Urothelium cell line (cell line): ENCODE measurements at places on chromosomes 2 and 18.

- DNase-seq: no peak
Observed at GRCh38 chr2:129751409-129751808, 228.1 kb upstream of the RAB6C start.

GRCh38 chr2:31078579-31079105 lies 59.6 kb downstream of the GALNT14 start:
- no peak for DNase-seq

GRCh38 chr2:189204322-189204941 lies 24.9 kb upstream of the COL5A2 start:
- DNase-seq: peak; percentile 25

- DNase-seq: peak; percentile 62
Observed at GRCh38 chr2:30225131-30225762, 6.1 kb upstream of the LBH start.

GRCh38 chr2:64363848-64364247 lies 90.1 kb upstream of the LGALSL start:
- DNase-seq: no peak

DNA sequence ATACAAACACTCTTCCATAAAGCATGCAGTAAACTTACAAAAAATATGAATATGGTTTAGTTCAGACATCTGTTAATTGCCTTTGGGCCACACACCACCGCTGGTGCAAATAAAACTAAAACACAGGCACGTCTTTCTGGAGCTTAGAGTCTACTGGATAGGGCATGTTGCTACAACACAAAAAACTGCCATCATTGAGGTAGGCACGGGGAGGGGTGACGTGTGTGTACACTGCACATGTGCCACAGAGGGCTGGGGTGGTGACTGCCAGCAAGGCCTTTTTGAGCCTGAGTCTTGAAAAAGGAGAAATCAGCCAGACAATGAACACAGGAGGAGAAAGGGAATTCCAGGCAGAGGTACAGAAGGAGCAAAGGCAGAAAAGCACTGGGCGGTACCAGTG lies 5.1 kb downstream of the SERPINE2 start:
- no peak for DNase-seq

DNA sequence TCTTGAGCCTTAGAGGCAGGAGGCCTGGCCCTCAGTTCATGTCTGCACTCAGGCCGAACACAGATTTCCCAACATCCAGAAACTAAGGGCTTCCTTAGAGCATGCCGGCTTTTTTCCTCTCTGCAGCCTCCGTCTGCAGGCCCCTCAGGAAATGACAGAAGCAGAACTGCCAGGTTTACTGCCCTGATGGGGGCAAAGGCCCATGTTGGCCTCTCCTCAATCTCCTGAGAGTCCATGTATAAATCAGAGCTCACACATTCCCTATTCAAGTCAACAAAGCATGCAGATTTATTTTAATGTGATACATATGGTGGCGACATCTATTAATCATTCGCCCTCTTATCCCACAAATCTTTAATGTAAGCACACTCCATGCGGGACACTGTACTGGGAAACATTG lies 475.6 kb upstream of the HS6ST1 start:
- no peak for DNase-seq

DNA sequence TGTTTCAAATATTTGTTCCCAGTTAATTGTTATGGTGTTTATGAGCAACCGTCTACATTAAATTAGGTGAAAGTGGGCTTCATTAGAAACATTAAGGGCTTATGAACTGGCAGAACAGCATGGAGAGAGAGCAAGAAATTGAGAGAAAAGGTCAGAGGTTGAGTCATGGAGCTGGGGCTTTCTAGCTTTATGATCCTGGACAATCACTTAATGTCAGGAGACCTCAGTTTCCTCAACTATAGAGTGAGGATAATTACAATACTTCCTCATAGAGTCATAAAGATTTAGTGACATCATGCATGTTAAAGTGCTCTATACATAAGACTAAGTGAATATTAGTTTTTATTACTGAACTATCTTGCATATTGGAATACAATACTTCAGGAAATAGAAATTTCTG lies 83.9 kb downstream of the PLCL1 start:
- DNase-seq: no peak

DNA sequence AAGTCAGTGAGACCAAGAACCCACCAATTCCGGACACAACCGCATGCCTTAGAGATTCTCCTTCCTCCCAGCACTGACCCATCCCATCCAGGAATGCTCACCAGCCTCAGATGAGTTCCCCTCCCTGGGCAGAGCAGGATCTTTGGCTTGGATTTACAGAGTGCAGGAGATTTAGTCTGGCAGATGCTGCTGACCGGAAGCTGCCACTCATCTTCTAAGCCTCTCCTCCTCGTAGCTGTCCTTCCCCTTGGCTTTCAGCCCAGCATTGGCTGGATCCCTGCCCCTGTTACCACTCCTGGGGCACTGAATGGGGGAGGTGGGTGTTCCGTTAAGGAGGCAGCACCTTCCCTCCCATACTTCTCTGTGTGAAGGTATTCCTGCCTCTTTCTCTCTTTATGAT lies 53.2 kb downstream of the VWA3B start:
- DNase-seq: peak; percentile 39

DNA sequence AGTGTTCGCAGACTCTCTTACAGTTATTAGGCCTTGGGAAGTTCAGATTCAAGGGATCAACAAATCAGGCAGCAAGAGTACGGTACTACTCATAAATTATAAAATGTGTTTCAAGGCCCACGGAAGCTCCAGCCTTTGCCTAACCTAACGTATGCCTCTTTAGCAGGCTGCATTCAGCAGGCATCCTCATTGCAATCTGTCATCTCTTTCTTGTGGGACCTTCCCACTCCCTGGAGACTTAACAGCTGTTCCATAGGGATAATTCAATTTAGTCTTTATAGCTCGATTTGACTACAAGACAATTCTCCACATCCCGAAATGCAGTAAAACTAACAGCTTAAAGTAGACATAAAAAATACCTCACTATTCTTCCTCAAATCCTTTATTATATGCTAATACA lies 453.7 kb downstream of the CNTNAP5 start:
- DNase-seq: no peak

- no peak for DNase-seq
Observed at GRCh38 chr18:60246606-60247005, 126.0 kb downstream of the MC4R start.

- no peak for DNase-seq
Observed at GRCh38 chr18:65363911-65364632, 386.7 kb upstream of the CDH7 start.

DNA sequence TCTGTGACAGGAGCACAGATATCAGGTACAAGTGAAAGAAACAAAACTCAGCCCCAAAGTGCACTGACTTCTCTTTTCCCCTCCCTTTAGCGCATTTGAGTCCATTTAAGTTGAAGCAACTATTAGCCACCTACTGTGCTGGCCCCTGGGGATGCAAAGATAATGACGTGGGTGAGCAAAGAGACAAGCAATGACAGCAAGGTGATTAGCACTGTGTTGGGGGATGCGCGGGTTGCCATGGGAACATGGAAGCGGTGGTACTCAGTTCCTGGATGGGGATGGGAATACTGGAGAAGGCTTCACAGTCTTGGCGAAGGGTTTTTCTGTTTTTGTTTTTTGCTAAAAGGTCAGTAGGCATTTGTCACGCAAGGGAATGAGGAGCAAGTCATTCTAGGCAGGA lies 205.8 kb downstream of the LDLRAD4 start:
- no peak for DNase-seq

DNA sequence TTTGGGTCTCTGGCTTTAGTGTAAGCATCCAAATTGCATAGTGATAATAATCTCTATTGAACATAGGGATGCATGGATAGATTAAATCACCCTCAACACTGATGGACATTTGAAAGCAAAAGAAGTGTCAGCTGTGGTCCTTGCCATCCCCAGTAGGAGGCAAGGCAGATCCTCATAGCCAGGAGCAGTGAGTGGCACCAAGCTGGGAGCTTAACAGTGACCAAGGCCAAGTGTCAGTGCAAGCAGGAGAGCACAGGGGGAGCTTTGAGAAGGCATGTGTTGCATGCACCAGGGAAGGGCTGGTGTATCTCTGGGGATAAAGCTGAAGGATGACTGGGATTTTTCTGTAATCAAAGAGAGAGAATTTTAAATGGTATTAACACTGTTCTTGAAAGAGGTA lies 14.7 kb downstream of the SLC14A1 start:
- DNase-seq: no peak

- peak; percentile 17 for DNase-seq
Observed at GRCh38 chr2:172734711-172735581, 699 bp upstream of the RAPGEF4 start.

- no peak for DNase-seq
Observed at GRCh38 chr2:174717273-174717672, 47.0 kb downstream of the CHRNA1 start.
